ENCODE measurements at places on chromosomes 13 and 19.

- DNase-seq: no peak
These were observed 1289.4 kb downstream of the PCDH9 start for GRCh38 chr13:65940720-65941119.

GRCh38 chr19:48988860-48989259 lies 4.2 kb downstream of the GYS1 start:
- no peak for DNase-seq

DNA sequence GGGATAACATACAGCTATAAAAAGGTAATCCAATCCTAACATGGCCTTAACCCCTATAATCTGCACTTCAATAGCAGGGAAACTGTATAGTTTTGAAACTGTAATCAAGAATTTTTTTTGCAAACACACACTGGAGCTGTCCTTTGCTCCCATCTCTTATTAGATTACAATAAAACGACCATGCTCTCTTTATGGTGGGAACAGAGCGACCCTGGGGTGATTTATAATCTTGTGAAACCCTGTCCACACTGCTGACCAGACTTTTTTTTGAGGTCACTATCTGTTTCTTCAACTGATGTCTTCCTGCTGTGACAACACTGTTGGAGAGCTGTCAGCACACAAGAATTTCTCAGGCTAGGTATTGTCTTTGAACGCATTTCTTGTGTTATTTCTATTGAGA lies 35.3 kb downstream of the DACH1 start:
- DNase-seq: no peak

DNA sequence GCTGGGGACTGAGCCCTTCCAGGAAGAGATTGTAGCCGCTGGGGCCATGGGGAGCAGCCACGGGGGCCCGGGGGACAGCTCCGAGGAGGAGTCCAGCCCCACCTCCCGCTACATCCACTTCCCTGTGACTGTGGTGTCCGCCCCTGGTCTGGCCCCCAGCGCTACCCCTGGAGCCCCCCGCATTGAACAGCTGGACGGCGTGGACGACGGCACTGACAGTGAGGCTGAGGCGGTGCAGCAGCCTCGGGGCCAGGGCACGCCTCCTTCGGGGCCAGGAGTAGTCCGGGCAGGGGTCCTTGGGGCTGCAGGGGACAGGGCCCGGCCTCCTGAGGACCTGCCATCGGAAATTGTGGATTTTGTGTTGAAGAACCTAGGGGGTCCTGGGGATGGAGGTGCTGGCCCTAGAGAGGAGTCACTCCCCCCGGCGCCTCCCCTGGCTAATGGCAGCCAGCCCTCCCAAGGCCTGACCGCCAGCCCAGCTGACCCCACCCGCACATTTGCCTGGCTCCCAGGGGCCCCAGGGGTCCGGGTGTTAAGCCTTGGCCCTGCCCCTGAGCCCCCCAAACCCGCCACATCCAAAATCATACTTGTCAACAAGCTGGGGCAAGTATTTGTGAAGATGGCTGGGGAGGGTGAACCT lies 9.6 kb downstream of the IGFLR1 start:
- DNase-seq: no peak

DNA sequence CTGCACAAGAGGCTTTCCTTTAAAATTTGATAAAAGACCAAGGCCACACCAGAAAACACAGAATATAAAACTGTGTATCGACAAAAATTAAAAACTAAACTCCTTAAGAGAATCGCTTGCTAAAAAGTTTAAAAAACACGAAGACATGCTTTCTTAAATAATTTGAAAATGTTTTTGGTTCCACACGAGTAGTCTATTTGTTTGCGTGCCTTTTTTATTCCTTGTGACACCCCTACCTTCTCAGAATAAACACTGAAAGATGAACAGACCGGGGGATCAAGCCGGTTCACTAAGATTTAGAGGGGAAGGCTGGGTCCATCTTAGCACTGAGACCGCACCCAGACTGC lies 256.4 kb upstream of the STARD13 start:
- no peak for DNase-seq

DNA sequence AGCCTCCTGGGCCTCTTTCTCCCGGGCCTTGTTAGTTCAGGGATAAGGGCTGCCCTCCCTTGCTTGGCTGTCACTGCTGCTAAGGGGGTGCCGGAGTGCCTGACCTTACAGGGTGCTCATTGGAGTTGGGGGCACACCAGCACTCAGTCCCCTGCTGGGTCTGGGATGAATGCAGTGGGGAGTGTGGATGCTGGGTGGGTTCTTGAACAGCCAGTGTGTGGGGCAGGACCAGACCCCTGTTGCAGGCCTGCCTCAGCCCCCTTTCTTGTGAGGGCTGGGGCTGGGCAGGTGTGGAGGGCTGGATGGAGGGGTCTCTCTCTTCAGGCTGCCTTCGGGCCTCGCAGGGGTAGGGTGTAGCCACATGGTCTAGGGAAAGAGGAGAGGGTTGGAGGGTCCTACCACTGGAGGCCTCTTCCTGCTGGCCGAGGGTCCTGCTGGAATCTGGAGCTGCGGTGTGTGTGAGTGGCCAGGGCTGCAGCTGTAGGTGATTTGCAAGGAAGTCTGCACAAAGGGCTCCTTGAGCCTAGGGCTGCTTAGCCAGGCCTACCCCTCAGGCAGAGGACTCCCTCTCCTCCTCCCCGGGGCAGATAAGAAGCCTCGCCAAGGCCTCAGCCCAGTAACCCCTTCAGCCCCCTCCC lies 3.2 kb downstream of the CEBPA start:
- DNase-seq: no peak

DNA sequence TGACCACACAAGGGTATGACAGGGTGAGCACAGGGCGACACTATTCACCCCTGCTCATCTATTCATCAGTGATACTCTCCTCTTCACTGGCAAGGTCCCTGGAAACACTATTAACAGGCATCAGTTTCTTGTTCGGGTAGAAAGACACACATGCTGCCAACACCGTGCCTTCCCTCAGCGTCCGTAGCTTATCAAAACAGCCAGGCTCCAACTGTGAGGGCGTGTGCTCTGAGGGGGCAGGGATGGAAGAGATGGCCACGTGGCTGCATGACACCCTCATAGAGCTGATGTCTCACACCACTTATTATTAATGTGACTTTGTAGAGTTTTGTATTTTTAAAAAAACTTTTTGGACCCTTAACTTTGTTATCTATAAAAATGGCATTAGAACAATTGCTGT lies 160.3 kb downstream of the ITGBL1 start:
- DNase-seq: no peak

- no peak for DNase-seq
These were observed 1.7 kb upstream of the ELANE start for GRCh38 chr19:850221-850978.

DNA sequence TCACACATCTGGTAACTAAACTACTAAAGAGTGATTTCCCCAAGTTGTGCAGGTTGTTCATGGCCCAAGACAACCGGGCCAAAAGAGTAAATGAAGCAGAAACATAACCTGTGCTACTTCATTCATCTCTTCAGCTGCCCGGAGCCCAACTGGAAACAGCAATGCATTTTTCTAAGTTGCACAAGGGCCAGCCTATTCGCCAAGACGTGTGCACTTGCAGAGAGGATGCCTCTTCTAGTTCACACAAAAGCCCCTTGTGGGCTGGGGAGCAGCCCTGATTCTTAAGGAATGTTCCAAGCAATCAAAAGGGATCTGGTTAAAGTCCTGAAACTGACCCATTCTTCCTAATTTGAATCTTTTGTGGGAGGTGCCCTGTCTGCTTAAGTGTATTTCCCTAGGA lies 275.8 kb downstream of the SHISA2 start:
- DNase-seq: no peak

DNA sequence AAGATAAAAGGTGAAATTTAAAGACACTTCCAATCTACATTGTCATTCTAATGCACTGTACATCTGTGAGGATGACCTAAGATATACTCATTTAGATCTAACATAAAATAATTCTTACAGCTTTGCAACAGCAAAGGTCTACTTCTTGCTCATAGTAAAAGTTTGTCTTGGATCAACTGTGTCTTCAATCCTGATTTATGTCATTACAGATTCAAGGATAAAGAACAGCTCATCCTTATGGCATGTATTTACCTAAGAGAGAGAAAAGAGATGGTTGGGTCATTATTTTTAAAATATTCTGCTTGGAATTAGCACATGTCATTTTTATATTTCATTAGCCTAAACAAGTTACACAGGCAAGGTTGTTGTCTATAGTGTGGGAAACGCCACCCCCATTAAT lies 2193.1 kb downstream of the PCDH9 start:
- no peak for DNase-seq

GRCh38 chr19:9430444-9430843 lies 4.9 kb downstream of the ZNF266 start:
- no peak for DNase-seq

DNA sequence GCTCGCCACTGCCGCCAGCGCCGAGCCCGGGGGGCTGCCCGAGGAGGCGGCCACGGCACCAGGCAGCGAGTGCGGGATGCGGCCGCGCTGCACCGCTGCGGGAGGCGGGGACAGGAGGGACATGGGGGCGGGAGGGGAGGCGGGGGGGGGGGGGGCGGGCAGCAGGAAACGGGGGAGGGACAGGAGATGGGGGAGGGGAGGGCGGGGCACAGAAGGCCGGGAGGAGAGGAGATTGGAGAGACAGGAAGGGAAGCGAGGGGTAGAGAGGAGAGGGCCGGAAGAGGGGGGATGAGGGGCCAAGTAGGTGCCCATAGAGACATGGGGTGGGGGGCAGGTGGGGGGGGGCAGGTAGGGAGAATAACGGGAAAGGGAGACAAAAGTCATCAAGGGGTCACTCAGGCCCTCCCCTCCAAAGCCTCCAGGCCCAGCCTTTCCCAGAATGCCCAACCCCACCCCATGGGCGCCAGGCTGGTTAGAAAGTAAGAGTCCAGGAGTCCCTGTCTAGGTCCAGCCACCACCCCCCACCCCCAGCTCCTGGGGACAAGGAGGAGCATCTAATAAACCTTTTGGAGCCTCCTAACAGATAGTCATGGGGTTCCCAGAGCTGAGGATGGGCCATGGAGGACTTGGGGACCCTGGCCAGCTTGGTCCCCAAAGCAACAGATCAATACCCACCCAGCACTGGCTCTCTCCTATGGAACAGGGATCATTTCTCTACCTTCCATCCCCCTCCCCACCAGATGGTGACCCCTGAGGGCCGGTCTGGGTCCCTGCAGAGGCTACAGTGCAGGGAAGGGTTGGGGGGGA lies 9.5 kb downstream of the NR2F6 start:
- DNase-seq: no peak

DNA sequence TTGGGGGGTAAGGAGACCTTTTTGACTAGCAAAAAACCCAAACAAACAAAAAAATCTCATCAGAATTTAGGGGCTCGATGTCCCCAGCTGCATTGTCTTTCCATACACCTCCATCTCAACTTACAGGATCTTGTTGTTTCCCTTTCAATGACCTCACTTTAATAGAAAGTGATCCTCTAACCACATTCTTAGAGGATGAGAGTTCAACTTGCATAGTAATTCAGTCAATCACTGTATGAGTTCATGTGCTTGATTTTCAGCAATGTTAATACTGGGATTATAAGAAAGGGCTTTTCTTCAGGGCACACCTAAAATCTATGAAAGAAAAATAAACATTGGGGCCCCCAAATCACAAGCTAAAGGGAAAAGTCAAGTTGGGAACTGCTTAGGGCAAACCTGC lies 1512.0 kb downstream of the SLITRK1 start:
- DNase-seq: no peak

- no peak for DNase-seq
These were observed 32.7 kb downstream of the MBNL2 start for GRCh38 chr13:97254816-97255215.

GRCh38 chr13:112113851-112114250 lies 46.9 kb downstream of the SOX1 start:
- DNase-seq: no peak

Measured in stimulated activated CD8-positive, alpha-beta memory T cell treated with anti-CD3 and anti-CD28 coated beads, Interleukin-15, amount 100 ng/mL, for 4 hours (primary cell).